Thymus (tissue), 14 donors: ENCODE measurements at places on chromosomes 6 and 20.

- peak; percentile 94 for DNase-seq
Measured at GRCh38 chr6:90296341-90297114, at the start of gene BACH2. BACH2 (minus strand) TSS chr6:90296843; CDS start chr6:90008844, 287,999 bp downstream.

DNA sequence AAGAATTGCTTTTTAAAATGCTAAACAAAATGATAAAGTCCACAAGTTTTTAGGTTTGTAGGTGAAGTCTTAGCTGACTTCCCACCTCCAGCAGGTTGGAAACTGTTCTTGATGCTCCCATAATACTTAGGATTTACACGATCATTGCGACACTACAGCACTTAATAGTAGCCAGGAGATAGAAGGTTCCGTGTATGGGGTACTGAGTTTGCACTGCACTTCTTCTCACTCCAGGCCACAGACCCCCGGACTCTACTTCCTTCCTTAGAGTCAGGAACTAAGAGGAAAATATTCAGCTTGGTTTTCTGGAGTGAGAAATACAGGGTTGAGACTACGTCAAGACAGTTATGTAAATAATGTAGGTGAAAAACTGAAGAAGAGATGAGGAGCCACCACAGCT, 56.1 kb upstream of the SGK1 start:
- DNase-seq = no peak

GRCh38 chr6:34381081-34381480, 11.4 kb downstream of the NUDT3 start:
- DNase-seq = no peak

DNA sequence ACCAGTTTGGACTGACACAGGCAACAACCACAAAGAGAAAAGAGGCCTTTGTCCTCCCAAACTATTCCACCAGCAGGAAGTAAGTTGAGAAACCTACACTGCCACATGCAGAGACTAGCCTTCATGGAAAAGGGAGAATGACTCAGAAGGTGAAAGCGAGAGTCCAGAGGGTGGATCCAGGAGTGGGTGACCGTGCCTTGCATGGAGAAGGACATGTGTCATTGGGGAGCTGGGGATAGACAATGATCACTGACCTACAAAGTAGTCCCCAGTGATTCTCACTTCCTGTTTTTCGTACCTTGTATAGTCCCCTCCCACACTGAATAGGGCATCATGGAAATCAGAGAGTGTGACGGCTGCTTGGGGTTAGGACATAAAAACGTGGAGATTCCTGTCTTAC, 91.9 kb downstream of the MYLK4 start:
- no peak for DNase-seq

GRCh38 chr20:35541118-35541782, 628 bp upstream of the ERGIC3 start:
- DNase-seq = peak; percentile 8

GRCh38 chr6:158040051-158040803, 58.6 kb downstream of the SYNJ2 start:
- DNase-seq = peak; percentile 71

GRCh38 chr6:11428895-11429294, 108.7 kb upstream of the TMEM170B start:
- DNase-seq = no peak

DNA sequence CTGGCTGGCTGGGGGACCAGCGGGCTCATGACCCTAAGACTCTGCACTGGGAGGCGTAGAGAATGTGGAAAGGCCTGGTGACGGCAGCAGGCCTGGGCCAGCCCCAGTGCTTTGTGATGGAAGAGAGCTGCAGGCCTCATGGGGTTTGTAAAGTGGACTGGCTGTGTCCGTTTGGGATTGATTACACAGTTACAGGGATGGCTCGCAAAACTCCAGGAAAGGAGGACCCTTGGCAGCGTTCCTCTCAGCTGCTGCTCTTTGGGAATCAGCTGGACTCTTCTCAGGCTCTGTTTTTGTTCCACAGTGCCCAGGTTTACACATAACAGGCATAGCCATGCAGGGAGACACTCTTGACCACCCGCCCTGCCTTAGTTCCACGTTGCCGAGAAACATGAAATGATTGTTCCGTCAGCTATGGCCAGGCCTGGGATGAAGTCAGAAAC, 89.0 kb downstream of the SLX4IP start:
- DNase-seq = no peak

- no peak for DNase-seq
Measured at GRCh38 chr20:3932277-3932676, 43.1 kb downstream of the PANK2 start.

- DNase-seq = no peak
Measured at GRCh38 chr6:30013291-30013922, 47.7 kb upstream of the POLR1H start.

DNA sequence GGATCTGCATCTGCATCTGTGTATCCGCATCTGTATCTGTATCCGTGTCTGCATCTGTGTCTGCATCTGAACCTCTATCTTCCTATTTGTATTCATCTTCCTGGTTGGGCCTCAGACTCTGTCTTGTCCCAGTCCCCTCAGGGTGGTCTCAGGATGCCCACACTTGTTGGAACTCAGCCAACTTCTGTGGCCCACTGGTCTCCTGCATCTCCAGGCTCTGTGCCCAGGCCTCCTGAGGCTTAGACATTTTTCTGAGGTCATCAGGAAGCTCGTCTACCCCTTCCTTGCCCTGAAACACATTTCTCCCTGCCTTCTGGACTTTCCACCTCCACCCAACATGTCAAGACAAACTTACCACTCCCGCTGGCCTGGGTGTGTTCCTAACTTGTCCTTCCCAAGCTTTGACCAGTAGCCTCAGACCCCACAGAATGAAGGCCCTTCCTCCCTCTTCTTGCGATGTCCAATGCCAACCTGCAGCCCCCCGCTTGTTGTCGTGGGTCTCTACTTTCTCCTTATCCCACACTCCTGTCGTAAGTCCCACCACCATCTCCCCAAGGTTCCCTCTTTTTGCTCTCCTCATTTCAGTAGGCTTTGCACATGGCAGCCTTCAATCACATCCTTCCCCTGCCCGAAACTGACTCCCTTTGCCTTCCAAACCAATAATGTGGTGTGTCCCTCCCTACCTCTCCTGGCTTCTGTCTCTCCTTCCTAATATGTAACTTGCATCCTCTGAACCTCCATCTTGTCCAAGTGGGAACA, 176.5 kb downstream of the DLL1 start:
- DNase-seq = no peak

DNA sequence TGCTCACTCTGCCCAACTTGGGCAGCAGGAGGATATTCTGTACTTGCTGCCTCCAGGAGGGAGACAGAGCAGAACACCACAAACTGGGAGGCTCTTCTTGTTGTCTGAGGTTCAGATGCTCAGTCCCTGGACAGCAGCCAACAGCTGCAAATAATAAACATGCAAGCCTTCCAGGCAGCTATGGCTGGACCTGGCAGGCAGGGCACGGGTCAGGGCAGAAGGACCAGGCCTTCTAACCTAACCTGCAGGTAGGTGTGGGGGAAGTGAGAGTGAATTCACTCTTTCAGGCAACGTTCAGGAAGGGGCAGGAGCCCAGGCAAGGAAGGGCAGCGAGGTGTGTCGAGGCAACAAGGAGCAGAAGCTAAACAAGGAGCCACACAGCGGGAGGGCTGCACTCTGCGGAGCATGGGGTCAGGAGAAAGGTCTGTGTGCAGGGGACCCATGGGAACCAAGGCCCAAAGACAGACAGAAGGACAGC, 31.5 kb downstream of the NINL start:
- DNase-seq = no peak

DNA sequence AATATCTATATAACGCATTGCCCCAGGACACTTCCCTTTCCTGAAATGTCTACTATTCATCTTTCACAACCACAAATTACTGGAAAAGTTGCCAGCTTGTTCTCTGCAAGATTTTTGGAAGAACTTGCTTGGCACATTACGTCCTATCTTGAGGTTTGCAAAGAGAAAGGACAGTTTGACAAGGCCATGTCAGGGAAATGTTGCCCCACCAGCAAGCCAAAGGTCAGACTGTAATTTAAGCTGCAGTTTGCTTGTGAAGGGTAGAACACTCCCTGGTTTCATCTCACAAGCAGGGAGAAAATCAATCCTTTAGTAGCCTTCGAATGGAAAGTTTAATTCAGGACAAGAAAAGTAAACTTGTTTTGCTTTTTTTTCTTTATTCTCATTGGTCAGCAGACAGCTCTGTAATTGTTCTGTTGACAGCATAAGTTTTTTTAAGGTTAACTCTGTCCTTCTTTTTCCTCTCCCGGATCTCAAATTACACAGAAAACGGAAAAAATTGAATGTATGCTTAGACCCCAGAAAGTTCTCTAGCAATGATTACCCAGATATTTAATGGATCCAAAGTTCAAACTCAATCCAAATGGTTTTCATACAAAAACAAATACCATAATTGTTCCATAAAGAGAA, 541.8 kb upstream of the NRSN1 start:
- DNase-seq = no peak

DNA sequence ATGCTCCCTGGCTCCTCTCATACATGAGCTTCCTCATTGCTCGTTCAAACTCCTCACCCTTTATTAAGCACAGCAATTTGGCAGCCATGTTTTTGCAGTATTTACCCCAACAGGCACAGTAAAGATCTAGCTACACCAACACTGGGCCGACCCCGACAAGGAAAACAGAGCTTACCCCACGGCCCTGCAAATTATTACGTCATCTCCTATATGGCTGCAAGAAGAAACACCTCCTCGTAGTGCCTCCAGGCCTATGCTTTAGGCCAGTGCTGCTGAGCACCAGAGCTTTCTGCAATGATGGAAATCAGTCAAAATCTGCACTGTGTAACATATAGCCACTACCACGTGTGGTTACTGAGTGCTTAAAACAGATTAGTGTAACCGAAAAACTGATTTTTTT, 26.7 kb downstream of the TMC2 start:
- DNase-seq = no peak

GRCh38 chr6:31394381-31394780, 9.0 kb upstream of the MICA start:
- no peak for DNase-seq

GRCh38 chr20:47956268-47956995, 171.2 kb upstream of the SULF2 start:
- no peak for DNase-seq

DNA sequence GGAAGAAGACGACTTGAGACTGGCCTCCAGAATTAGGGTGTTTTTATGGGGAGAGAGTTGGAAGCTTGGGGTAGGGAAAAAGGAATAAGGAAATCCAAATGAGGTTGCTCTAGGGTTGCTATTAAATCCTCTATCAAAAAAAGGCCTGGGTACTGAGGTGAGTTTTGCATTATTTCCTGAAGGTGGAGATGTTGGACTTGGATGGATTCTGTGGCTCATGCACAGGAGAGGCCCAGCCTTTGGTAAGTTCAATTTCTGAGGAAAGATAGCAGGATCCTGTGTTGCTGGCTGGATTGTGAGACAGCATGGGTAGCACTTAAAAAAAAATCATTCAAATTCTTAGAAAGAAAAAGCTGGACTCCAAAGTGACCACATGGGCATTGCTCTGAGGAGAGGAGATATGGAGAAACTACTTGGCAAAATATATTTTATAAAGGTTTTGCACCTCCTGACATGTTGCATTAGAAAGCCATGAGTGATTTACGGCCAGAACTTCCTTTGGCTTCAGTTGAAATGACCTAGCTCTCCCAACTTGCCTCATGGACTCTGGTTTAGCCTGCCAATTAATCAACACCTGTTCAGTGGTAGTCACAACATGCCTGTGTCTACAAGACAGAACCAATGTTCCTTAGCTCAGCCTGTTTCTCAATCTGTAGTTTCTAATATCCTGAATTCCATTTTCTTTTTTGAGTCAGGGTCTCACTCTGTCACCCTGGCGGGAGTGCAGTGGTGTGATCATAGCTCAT, 152.1 kb upstream of the RALGAPA2 start:
- DNase-seq = no peak

- DNase-seq = peak; percentile 82
Measured at GRCh38 chr6:12008366-12009179, 3.5 kb upstream of the HIVEP1 start.

DNA sequence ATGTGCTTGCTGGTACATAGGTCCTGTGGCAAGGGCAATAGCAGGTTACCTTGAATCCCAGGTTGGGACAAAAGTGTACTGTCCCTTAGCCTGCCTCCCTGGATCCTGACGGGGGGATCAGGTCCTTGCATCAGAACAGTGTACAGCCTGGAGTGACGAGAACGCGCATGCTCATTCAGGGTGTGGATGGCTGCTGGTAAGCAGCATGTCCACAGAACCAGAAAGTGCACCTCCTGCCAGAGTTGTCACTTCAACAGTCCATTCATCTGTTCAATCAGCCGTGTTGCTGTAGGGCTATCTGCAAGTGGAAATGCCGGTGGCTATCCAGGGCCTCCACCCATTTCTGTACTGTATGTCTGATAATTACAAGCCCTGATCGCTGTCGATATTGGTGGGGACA, 236.3 kb upstream of the SOX4 start:
- DNase-seq = no peak

DNA sequence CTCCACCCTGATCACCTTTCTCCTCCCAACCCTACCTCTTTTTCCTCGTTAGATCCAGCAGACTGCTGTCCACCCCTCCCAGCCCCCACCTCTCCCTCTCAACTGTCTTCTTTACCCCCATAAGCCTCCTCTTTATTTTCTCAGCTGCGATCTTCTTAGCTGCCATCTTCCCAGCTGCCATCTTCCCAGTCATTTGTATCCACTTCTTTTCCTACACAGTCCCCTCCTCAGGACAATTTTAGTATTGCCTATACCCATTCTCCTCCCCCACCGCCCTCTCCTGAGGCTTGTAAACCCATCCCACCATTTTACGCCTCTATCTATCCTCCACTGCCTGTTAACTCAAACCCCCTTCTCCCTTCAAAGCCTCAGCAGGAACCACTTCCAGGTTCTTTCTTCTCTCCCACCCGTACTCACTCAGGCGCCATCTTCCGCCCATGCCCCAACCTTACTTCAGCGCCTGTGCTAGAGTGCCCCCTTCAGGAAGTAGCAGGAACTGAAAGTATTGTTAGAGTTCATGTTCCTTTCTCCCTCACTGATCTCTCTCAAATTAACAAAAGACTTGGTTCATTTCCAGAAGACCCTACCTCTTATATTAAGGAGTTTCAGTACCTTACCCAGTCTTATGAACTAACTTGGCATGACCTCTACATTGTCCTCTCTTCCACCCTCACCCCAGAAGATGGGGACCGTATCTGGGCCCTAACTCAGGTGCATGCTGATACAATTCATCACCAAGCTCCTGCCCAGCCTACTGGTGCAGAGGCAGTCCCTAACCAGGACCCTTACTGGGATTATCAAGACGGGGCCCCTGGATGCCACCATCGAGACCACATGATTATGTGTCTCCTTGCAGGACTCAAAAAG, 236.0 kb downstream of the ADGRG6 start:
- no peak for DNase-seq

GRCh38 chr6:164967102-164967501, 342.3 kb downstream of the C6orf118 start:
- no peak for DNase-seq

GRCh38 chr20:49272654-49273053, 5.2 kb downstream of the ZNFX1 start:
- DNase-seq = no peak

DNA sequence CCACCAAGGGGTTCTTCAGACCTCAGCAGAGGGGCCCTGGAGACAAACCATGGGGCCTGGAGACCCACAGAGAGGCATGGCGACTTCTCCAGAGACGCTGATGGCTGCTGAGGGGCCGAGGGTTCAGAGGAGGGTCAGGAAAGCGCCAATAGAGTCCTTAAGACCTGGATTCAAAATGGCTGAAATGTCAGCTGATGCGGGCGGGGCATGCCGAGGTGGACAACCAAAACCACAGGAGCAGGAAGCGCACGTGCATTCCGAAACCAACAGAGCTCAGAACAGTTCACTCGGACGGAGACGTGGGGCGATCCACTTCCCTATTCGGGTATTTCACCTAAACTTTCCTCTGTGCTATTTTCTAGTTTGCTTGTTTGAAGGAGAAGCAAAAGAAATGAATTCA, 99.9 kb upstream of the RIN2 start:
- no peak for DNase-seq

- DNase-seq = no peak
Measured at GRCh38 chr6:78192057-78192456, 539.2 kb downstream of the MEI4 start.
